ENCODE measurements at places on chromosomes 3 and 15.

GRCh38 chr15:62874959-62875625, 167.5 kb upstream of the TPM1 start:
- no peak for DNase-seq

GRCh38 chr15:98387866-98388265, 260.5 kb upstream of the IGF1R start:
- no peak for DNase-seq

GRCh38 chr3:118101891-118102290, 932.8 kb downstream of the IGSF11 start:
- DNase-seq: no peak

GRCh38 chr3:99730870-99731269, 86.8 kb upstream of the CMSS1 start:
- DNase-seq: no peak

DNA sequence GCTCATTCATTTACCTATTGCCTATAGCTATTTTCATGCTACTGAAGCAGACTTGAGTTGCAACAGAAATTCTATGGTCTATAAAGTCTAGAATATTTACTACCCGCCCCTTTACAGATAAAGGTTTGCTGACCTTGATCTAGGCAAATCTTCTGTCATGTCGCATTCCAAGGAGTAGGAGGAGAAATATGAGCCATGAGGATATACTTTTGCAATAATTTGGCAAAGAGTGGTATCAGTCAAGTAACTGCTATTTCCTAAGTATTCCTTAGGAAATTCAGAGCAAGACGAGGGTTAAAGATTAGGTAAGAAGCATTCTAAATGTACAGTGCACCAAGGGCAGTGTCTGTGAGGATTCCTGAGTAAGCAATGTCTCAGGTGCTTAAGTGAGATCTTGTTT, 121.0 kb upstream of the NUDT16 start:
- DNase-seq: no peak

- DNase-seq: no peak
Observed at GRCh38 chr3:77526573-77527113, 486.7 kb downstream of the ROBO2 start.

- no peak for DNase-seq
Observed at GRCh38 chr15:80849308-80849707, 70.1 kb downstream of the CEMIP start.

DNA sequence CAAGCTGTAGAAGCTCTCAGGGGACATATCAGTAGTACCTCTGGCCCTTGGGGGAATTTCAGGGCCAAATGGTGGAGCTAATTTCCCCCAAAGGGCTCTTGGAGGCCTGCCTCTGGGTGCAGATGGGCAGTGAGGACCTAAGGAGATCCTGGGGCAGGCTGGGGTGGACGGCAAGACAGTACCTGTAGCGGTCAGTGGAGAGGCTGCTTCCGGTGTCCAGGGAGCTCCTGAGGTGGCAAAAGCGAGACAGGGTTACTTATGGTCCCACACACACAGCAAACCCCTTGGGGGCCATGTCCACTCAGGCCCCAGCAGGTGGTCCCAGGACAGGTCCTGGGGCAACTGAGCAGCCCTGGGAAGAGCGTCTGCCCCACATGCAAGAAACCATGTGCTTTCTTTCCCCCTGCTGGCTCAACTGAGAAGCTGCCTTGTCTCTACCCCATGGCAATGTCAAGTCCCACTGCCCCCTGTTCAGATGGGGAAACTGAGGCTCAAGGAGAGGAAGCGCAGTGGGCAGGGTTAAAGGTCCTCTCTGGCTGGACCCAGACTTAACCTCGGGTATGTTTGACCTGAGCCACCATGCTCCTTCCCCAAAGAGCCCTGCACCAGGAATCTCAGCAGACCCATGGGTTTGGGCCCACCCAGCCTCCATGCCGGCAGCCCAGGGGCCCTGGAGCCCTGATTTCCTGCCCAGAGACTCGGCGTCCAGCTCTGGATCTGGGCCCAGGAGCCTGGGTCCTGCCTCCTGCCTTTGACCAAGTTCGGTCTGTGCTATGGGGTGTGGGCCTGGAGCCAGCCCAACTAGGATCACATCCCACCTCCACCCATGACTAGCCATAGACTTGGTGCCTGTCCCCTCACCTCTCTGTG, 25.7 kb downstream of the IQSEC1 start:
- no peak for DNase-seq

DNA sequence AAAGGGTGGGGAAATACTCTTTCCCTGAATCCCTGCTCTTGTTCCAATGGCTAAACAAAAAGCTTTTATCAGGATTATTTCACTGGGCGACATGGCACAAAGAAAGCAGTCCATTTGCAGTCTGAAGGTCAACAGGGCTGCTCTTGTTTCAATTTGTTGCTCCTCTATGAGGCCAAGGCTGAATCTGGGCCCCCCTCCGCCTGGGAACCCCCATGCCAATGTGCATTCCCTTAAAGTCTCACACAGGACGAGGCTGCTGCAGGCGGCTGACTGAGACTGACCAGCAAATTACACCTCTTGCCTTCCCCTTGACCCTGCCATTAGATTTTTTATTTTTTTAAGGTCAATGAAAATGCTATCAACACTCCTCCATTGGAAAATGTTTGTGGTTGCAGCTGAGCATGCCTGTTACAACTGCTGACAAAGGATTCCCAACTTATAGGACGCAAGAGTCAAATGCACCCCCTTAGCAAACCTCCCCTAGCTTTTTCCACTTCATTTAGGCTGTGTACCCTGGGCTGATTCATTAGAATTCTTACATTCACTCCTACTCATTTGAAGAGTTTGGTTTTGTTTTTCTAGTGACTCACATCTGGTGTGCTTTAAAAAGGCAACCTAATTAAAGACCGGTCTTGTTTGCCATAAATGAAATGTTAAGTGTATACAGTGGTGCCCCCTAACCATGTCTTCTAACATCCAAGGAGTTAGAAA, 60.8 kb upstream of the ARHGEF3 start:
- peak; percentile 19 for DNase-seq

GRCh38 chr3:132652640-132653270, 6.9 kb downstream of the ACAD11 start:
- DNase-seq: no peak
